Mesendoderm (in vitro differentiated cells): ENCODE measurements at places on chromosomes 12 and 14.

GRCh38 chr12:14928931-14929330, 9.4 kb downstream of the ERP27 start:
- DNase-seq, result peak; percentile 91

DNA sequence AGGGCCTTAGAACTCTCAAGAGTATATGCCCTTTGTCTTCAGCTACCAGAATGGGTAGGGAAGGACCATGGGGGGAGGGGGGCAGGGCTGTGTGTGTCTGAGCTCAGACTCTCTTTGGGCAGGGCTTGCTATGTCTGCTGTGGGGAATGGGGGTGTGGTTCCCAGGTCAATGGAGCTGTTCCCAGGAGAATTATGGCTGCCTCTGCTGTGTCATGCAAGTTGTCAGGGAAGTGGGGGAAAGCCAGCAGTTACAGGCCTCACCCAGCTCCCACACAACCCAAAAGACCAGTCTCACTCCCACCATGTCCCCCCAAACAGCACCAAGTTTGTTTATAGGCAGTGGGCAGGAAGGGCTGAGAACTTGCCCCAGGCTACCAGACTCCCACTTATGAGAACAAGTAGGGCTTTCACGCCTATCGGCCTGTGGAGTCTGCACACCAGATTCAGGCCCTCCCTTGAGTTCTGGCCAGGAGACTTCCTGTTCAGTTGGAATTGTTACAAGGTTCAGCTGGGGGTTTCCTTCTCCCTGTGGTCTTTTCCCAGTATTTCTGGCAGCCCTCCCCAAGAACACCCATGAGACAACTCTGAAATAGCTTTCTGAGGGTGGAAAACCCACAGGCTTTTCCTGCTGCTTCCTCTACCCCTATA, 6.1 kb upstream of the SERPINA11 start:
- no peak for DNase-seq

GRCh38 chr12:26149968-26150500, 25.2 kb upstream of the BHLHE41 start:
- no peak for DNase-seq

DNA sequence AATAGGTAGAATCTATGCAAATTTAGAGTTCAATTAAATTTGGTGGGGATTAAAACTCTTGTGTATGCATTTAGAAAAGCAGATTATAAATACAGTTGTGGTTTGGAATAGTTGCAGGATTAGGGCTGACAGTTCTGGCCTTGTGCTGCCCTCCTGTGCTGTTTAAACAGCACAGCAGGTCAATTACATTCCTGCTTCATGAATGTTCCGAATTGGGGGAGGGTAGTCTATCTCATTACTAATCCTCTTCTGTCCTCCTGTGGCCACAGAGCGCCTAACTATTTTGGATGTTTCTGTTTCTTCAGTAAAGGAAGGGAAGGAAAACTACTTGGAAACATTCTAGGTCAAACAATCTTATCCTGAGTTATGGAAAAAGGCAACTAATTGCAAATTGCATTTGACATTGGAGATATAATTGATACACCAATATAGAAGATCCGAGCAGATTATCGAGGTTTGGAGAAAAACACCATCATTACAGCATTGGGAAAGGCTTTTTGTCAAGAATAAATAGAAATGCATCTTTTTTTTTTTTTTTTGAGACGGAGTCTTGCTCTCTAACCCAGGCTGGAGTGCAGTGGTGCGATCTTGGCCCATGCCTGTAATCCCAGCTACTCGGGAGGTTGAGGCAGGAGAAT, 8.7 kb upstream of the GPR19 start:
- peak; percentile 96 for DNase-seq

- no peak for DNase-seq
These were observed 67.4 kb downstream of the MED13L start for GRCh38 chr12:116210131-116210530.

- DNase-seq, result no peak
These were observed 106.7 kb downstream of the ANO4 start for GRCh38 chr12:100901266-100901665.
